ENCODE measurements at places on chromosomes 3 and 15.

DNA sequence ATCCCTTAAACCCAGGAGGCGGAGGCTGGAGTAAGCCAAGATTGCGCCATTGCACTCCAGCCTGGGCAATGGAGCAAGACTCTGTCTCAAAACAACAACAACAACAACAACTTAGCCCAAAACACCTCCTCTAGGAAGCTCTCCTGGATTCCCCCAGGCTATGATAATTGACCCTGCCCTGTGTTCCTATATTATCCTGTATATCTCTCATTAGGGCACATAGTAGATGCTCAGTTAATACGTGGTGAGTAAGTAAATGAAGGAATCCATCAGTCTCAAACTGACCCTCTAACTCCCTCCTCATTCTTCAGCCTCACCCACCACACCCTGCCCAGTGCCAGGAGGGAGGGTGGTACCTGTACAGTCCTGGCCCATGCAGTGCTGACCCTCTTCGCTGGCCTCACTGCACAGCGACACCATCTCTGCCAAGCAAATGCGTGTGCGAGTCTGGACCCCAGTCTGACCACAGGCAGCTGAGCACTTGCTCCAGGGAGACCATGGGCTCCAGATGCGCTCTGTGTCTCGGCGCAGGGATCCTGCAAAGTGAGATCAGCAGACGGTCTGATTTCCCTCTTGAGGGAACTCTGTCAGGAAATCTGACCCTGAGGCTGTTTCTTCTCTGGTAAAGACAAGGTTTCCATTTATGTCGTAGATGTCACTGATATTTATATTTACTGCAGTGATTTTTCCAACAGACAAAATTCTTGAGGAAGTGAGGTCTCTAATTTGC lies 6.2 kb downstream of the CILP start:
- no peak for DNase-seq

DNA sequence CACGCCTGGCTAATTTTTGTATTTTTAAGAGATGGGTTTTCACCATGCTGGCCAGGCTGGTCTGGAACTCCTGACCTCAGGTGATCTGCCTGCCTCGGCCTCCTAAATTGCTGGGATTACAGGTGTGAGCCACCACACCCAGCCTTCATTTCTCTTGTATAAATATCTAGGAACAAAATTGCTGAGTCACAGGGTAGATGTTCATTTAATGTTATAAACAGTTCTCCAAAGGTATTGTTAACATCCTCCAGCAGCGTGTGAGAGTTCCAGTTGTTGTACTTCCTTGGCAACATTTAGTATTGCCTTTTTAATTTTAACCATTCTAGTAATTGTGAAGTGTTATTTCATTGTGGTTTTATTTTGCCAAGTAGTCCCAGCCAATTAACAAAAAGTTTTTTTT lies 23.6 kb upstream of the MTMR14 start:
- DNase-seq: no peak

DNA sequence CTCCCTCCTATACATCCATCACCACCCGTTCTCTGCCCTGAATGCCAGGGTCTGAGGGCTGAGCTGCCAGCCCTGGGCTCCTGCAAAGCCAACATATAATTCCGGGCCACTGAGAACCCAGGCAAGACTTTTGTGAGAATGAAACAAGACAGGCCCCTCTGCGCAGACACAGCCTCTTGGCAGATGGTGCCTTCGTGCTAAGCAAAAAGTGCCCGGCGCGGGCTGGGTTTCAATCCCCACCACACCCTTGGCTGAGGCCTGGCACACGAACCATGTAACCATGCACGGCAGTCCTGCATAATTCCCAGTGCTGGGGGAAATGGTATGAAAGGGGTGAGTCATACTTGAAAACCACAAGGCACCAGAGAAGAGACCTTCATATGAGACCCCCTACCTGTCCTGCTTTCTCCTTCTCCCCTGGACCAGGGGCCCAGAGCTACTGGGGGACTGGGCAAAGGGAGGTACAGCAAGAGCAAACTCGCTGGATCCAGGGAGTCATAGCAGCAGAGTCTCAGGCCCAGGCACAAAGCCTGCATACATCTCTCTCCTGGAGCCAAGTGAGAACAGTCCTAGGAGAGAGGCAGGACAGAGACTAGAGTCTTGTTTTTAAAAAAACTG lies 26.1 kb upstream of the LOXL1 start:
- DNase-seq: no peak

GRCh38 chr3:161548301-161548700 lies 51.7 kb downstream of the OTOL1 start:
- no peak for DNase-seq

DNA sequence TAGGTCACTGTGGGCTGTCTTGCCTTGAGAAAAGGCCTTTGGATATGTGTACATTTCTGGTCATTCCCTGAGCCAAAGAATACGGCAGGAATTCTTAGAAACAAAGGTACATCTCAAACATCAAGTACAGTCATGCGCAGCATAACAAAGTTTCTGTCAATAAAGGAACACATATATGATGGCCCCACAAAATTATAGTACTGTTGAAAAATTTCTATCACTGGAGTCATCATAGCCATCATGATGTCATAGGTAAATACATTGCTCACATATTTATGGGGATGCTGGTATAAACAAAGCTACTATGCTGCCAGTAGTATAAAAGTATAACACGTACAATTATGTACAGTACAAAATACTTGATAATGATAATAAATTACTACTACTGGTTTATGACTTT lies 38.9 kb upstream of the NECTIN3 start:
- no peak for DNase-seq

DNA sequence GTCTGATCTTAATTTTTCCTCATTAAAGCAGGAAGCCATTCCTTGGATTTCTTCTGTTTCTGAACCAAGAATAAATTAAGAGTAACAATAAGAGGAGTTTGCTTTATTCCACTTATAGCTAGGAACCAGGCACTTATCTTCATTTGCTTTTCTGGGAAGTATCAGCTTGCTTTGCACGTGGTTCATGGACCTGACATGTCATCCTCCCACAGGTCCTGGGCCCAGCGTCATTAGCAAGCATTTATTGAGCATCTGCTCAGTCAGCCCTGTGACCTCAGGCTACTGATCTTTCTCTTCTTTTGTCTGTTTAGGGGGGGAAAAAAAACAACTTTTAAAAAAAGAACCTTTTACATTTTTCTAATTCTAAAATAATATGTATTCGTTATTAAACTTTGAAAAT lies 34.7 kb upstream of the CRTC3 start:
- no peak for DNase-seq

- DNase-seq: no peak
These were observed 130.0 kb downstream of the DMXL2 start for GRCh38 chr15:51492528-51492927.

DNA sequence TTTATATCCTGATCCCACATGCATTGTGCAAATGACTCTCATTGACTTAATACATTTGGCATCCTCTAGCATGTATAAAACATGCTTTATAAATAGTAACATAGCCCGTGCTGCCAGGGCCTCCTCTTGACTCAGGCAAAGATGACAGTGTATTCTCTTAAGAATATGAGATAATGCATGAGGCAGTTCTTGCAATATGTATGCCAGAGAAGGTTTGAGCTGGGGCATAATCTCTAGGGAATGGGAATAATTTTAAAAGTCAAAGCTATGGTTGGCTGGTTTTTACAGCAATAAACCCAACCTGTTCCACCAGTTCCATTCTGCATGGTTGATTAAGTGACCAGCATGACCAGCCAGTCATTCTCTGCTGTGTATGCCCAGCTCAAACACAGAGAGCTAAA lies 179.0 kb upstream of the PFN2 start:
- DNase-seq: no peak
